ENCODE measurements at places on chromosomes 4 and X. TPM values are rescaled to one million over a fixed set of nuclear protein-coding genes. Genes with fewer than 3 reads are reported as not detected.

Gene CXCL11
- not detected for total RNA-seq

Gene WWC2
- 24.6 TPM for total RNA-seq

Gene DCAF8L2
- total RNA-seq: not detected

Gene DLG3
- 8.3 TPM for total RNA-seq

Gene CDX4
- not detected for total RNA-seq

Gene FGB
- total RNA-seq: 0.81 TPM

Gene CCNA2
- total RNA-seq: 1.6 TPM

Gene FAM9C
- total RNA-seq: not detected

Gene TEC
- total RNA-seq: 4.7 TPM

Gene MSANTD1
- 0.33 TPM for total RNA-seq

Gene PDGFRA
- total RNA-seq: 144 TPM

Gene F11
- 0.19 TPM for total RNA-seq

Gene PRSS12
- total RNA-seq: 0.57 TPM

Gene IL2
- total RNA-seq: not detected

Gene MTMR8
- 4.3 TPM for total RNA-seq

Gene LIMCH1
- total RNA-seq: 68.8 TPM

Gene PLCXD1
- 6.2 TPM for total RNA-seq

Gene SOD3
- 23.1 TPM for total RNA-seq

Gene MAP3K15
- total RNA-seq: 53.1 TPM

Gene XKRX
- 1.6 TPM for total RNA-seq

Gene LAMP2
- 92.1 TPM for total RNA-seq

Gene ADH7
- not detected for total RNA-seq

Gene AFP
- not detected for total RNA-seq

Gene TEX13C
- total RNA-seq: not detected

Gene CXCL8
- 3.1 TPM for total RNA-seq

Gene SFRP2
- total RNA-seq: 8.5 TPM

Gene GRK4
- total RNA-seq: 9.5 TPM

Gene FGA
- total RNA-seq: not detected

Gene CACNA1F
- not detected for total RNA-seq

Gene SYP
- total RNA-seq: 147 TPM

Gene HGFAC
- total RNA-seq: not detected

Gene RASSF6
- not detected for total RNA-seq

Gene NDP
- total RNA-seq: not detected

Gene MTNR1A
- total RNA-seq: not detected

Gene EDA
- total RNA-seq: 25.0 TPM

Gene FHIP1A
- 7.8 TPM for total RNA-seq

Gene ADRA2C
- total RNA-seq: 4.9 TPM

Gene ARHGAP36
- total RNA-seq: not detected

Gene WDFY3
- 110 TPM for total RNA-seq

Gene TMSB15B
- total RNA-seq: 2.0 TPM

Gene FHDC1
- total RNA-seq: 0.32 TPM

Gene ATP8A1
- 45.4 TPM for total RNA-seq

Gene MSMO1
- total RNA-seq: 52.4 TPM

Gene NAT8L
- 0.52 TPM for total RNA-seq

Gene FAM184B
- not detected for total RNA-seq

Gene TSPAN7
- total RNA-seq: 76.6 TPM

Gene TKTL1
- not detected for total RNA-seq

Gene NEXMIF
- total RNA-seq: 1.2 TPM

Gene SLIT2
- total RNA-seq: 68.7 TPM

Gene VCX2
- not detected for total RNA-seq

Gene TMEM271
- total RNA-seq: 1.8 TPM

Gene CCDC149
- total RNA-seq: 13.0 TPM

Gene CT45A1
- total RNA-seq: not detected

Gene IL13RA2
- 0.94 TPM for total RNA-seq

Gene VSIG4
- total RNA-seq: 120 TPM

Gene ADGRG2
- total RNA-seq: 0.25 TPM

Gene ZGRF1
- 2.7 TPM for total RNA-seq

Gene LANCL3
- total RNA-seq: 0.69 TPM

Gene HSFX2
- total RNA-seq: 0.70 TPM
